Neural crest cell (in vitro differentiated cells): ENCODE measurements at places on chromosomes 4 and X. TPM values are rescaled to one million over a fixed set of nuclear protein-coding genes. Genes with fewer than 3 reads are reported as not detected.

- peaks cover 4% of the 10 kb centered on the region for H3K36me3 ChIP-seq
- no peaks in the 10 kb centered on the region for H3K27me3 ChIP-seq
- H3K4me1 ChIP-seq: peaks cover 47% of the 10 kb centered on the region
- peak overlapping the region; percentile 71 for H3K27ac ChIP-seq
Measured at GRCh38 chr4:172845281-172845680, 323.3 kb upstream of the GALNT7 start.

DNA sequence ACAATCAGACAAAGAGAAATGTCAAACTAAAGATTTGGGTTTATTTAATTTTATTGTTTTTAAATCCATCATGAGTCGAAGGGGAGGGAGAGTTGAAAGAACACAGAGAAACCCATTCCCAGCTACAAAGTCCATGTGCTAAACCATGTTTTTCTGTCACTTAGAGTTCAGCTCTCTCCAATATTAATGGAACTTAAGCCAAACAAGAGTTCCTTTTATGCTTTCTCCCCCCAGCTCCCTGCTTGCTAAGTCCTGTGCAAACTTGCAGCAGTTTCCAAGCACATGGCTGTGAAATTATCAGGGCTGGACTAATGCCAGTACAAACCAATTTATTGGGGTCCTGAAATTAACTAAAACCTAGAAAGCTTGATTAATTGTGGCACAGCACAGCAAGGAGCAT, 9.7 kb upstream of the CHRDL1 start:
- H3K27me3 ChIP-seq: no peaks in the 10 kb centered on the region
- H3K4me3 ChIP-seq: no peak overlapping the region
- H3K36me3 ChIP-seq: no peaks in the 10 kb centered on the region
- peaks cover 5% of the 10 kb centered on the region for H3K4me1 ChIP-seq

- peaks cover 59% of the 10 kb centered on the region for H3K27me3 ChIP-seq
- no peaks in the 10 kb centered on the region for H3K36me3 ChIP-seq
- H3K27ac ChIP-seq: no peak overlapping the region
Measured at GRCh38 chrX:105820247-105820646, 2.1 kb upstream of the NRK start.

Gene PNMA6F
- total RNA-seq: not detected in 2 replicates

Gene NHSL2
- total RNA-seq: 9.9 and 10.8 TPM in 2 replicates

Gene SETD7
- total RNA-seq: 11.1 and 11.4 TPM in 2 replicates

Gene CT45A10
- not detected in 2 replicates for total RNA-seq

DNA sequence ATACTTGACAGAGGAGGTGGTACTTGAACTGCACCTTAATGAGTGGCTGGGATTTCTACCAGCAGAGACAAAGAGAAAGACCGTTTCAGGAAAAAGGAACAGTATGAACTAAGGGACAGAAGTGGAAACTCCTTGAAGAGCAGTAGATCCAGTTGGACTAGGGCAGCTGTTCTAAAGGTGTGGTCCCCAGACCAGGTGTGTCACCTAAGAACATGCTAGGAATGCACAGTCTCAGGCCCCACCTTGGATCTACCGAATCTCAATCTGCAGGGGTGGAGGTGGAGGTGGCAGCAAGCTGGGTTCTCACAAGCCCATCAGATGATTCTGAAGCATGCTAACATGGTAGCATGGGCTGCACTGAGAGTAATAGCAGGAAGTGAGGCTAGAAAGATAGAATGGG, 22.3 kb downstream of the DAPP1 start:
- H3K27me3 ChIP-seq: no peaks in the 10 kb centered on the region
- no peaks in the 10 kb centered on the region for H3K4me1 ChIP-seq
- no peak overlapping the region for H3K4me3 ChIP-seq
- H3K36me3 ChIP-seq: no peaks in the 10 kb centered on the region
- DNase-seq: no peak
- H3K27ac ChIP-seq: no peak overlapping the region

Gene C1GALT1C1
- total RNA-seq: 11.9 and 12.3 TPM in 2 replicates

Gene SPACA5
- not detected in 2 replicates for total RNA-seq

DNA sequence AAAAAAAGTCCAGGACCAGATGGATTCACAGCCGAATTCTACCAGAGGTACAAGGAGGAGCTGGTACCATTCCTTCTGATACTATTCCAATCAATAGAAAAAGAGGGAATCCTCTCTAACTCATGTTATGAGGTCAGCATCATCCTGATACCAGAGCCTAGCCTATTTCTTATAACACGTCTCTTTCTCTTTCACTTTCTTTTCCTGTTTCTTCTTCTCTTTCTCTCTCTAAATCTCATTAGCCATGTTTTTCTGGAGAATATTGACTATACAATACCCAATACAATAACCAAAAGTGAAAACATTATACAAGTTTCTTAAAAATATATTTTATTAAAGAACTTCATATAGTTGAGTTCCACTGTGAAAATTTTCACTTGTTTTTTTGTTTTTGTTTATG, 1154.9 kb upstream of the PCDH7 start:
- no peak for DNase-seq
- no peaks in the 10 kb centered on the region for H3K36me3 ChIP-seq
- H3K27me3 ChIP-seq: no peaks in the 10 kb centered on the region
- H3K27ac ChIP-seq: no peak overlapping the region

DNA sequence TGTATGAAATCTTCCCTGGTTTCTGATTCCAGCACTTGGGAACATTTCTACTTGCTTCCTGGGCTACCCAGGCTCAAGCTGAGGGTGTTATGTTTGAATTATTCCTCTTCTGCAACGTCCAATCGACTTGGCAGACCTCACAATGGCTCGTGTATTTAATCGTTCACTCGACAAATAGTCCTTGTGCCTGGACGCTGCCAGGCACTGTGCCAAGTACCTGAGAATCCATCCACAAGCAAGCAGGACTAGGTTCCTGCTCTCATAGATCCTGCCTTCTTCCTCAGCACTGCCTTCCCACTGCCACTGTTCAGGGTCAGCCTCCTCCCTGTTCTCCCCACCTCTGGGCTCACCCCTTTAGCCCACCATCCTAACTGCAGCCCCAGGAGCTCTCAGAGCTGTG, 113.3 kb downstream of the EFNB1 start:
- H3K36me3 ChIP-seq: no peaks in the 10 kb centered on the region
- no peak for DNase-seq
- H3K4me1 ChIP-seq: no peaks in the 10 kb centered on the region
- no peaks in the 10 kb centered on the region for H3K27me3 ChIP-seq
- no peak overlapping the region for H3K27ac ChIP-seq
- H3K4me3 ChIP-seq: no peak overlapping the region

GRCh38 chr4:153741541-153741940, 18.3 kb downstream of the RNF175 start:
- H3K4me1 ChIP-seq: no peaks in the 10 kb centered on the region
- no peak for DNase-seq
- no peaks in the 10 kb centered on the region for H3K27me3 ChIP-seq

- no peak overlapping the region for H3K27ac ChIP-seq
- no peak overlapping the region for H3K4me3 ChIP-seq
- peaks cover 55% of the 10 kb centered on the region for H3K27me3 ChIP-seq
- DNase-seq: no peak
- H3K36me3 ChIP-seq: no peaks in the 10 kb centered on the region
Measured at GRCh38 chr4:1056671-1057402, 45.4 kb downstream of the FGFRL1 start.

Gene NLGN4X
- total RNA-seq: 57.4 and 57.8 TPM in 2 replicates

Gene HSFX3
- total RNA-seq: not detected in 2 replicates

Gene ARX
- total RNA-seq: 0.16 and 0.20 TPM in 2 replicates

GRCh38 chrX:47649271-47649670, 1.1 kb downstream of the ELK1 start:
- peak overlapping the region; percentile 76 for H3K27ac ChIP-seq
- peaks cover 14% of the 10 kb centered on the region for H3K36me3 ChIP-seq
- H3K27me3 ChIP-seq: no peaks in the 10 kb centered on the region
- no peak for DNase-seq

DNA sequence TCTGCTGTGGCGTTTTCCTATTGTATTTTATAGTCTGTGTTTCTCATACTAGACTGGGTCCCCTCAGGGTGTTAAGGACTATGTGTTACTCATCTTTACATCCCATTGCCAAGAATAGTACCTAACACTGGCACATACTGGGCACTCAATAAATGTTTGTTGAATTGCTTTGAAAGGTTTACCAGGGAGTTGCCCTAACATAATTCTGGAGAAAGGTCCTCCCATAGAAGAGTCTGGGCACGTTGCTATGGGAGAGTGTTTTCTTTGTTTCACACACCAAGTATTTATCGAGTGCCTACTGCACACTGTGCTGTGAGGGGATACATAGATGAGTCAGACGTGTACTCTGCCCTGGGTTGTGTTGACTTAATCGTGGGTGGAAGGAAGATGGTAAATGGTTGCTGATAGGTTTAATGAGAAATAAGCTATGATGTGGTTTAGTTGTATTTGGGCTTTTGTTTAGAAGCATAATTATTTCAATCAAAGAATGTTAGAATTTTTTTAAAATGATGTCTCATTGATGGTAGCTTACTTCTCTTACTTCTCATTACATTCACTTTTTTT, 42.9 kb downstream of the AFF1 start:
- peaks cover 14% of the 10 kb centered on the region for H3K4me1 ChIP-seq
- no peak for DNase-seq
- H3K36me3 ChIP-seq: peaks cover 2% of the 10 kb centered on the region

Gene IL15
- not detected in 2 replicates for total RNA-seq
